ENCODE measurements at places on chromosomes 11 and 22.

DNA sequence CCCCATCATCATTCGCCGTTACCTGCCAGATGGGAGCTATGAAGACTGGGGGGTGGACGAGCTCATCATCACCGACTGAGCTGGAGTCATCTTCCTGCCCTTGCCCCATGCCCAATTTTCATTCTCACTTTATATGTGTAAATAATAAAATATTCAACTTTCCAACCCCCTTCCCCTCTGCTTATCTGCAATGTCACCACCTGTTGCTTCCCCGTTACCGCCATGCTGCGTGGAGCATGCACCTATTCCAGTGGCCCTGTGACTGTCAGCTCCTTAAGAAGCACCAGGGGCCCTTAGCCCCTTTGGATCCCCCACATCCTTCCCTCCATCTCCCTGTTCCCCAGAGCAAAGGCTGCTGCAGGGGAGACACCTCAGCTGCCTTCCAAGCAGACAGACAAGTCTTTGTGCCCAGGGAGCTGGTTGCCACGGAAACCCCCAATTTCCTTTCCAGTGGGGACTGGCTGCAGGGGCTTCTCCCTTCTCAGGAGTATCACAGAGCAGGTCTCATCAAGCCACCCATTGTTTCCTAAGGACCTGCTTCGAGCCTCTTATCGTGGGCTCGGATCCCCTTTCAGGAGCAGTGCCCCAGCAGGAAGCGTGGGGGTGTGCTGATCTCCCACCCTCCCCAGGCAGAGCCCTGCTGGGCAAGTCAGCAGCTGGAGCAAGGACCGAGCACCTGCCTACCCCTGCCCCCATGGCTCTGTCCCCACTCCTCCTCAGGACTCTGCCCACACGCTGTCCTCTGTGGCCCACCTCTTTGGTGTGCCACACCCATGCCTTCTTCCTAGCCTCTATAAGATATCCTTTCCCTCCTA, 14.3 kb downstream of the POLR2F start:
- DNase-seq: no peak

DNA sequence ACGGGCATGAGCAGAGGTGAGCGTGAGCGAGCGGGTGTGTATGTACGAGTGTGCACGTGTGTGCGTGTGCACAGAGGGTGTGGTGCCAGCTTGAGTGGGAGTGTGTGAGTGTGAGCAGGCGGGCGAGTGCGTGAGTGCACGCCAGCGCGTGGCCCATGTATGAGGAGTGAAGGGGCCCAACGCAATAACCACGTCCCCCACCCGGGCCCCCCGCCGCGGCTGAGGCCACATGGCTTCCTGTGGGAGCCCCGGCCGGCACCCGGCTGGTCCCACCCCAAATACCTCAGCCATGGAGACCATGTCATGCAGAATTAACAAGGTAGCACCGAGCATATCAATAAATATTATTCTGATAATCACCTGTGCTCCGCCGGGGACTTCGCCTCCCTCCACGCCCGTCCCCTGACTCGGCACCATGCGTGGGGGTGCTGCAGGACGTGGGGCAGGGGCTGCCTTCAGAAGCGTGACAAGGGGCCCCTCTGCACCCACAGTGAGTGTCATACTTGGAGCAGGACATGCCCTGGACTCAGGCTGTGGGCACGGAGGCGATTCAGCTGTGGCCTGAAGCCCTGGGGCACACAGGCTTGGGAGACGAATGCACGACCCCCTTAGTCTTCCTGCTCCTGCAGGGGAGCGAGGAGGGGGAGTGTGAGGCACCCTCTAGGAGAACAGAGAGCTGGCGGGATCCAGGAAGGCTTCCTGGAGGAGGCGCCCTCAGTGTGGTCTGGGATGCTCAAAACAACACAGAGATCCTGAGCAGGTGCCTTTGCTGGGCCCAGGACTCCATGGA, 5.6 kb upstream of the TRABD start:
- DNase-seq: no peak

DNA sequence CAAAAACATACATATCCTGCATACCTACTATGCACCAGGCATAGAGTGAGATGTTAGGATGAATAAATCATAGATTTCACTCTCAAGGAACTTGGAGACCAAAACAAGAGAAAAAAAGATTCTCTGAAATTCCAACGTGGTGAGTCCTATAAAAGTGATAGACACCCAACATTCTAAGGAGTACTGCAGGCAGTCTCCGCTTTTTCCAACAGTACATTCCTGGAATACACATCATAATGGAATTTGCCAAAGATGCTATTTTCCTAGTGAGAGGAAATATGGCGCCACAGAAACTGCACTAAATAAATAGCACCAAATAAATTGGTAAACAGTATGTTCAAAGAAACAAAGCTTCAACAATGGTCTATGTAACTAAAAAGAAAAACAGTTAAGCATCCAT, 6.0 kb downstream of the TMEM123 start:
- DNase-seq: no peak

DNA sequence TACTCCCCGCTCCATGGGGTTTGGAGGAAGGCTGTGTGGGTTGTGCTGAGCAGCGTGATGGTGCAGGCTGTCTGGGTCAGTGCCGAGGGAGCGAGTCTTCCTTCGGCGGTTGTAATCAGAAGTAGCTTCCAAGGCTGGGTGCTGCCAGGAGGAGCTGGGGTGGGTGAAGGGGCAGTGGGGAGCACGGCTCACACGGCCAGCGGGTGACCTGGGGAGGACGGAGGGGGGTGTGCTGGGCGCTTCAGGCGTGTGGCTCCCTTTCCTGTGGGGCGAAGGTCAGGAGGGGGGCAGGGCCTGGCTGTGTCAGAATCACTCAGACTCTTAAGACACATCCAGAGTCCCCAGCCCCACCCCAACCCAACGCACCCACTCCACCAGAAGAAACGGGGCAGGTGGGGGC, 60.2 kb downstream of the LRP5 start:
- DNase-seq: no peak

- DNase-seq: no peak
Observed at GRCh38 chr11:26936109-26936508, 57.8 kb upstream of the FIBIN start.

GRCh38 chr11:108364159-108364558, 103.2 kb downstream of the C11orf65 start:
- no peak for DNase-seq

DNA sequence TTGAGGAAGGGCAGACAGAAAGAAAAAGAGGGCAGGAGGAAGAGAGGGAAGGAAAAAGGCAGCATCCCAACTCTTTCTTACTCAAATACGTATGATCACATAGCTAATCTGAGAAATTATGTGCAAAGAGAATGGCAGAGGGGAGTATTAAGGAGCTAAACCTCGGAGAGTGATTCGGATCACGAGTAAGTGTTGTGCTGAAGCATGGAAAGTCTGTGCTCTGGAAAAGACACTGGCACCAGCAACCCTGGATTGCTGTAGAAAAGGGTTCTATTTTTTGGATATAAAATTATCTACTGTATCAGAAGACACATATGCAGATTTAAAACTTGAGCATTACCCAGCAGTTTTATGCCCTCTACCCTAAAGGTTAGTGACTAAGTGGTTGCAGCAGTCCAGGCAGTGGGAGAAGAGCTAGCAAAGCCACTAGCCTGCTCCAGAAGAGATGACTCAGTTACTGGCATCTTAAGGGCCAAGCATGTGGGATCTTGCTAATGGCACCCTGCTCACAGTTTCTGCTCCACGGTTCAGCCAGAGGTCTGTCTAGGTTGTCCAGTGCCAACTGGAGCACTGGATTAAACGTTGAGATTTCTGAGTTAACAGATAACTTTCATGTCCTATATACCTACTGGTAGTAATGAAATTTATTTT, 151.7 kb downstream of the SWAP70 start:
- no peak for DNase-seq

- DNase-seq: no peak
Observed at GRCh38 chr11:2807801-2808241, 77.8 kb downstream of the CDKN1C start.

- no peak for DNase-seq
Observed at GRCh38 chr11:112121981-112122615, 35.4 kb downstream of the SDHD start.

Data from left kidney (tissue), 8 donors.